Stimulated activated CD4-positive, alpha-beta T cell treated with anti-CD3 and anti-CD28 coated beads, Interleukin-1b, Interleukin-23, amount 100 ng/mL, for 1 hour (primary cell): ENCODE measurements at places on chromosomes 2 and 18.

DNA sequence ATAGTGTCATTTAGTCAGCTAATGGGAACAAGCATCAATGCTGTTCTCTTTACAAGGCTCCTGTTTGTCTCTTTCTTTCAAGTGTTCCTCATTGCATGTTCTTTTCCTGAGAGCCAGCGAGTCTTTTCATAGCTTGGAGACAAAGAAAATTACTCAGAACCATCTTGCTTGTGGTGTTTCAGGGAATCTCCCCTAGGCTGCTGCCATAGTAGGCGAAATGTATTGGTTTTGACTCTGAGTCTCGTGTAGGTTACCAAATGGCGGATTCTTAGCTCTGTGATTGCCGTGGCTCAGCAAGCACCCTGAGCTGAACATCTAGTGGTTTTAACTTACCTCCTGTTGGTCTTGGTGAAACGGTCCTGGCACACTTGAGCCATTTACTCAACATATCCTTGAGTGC lies 68.7 kb downstream of the RHBDD1 start:
- no peak for DNase-seq

GRCh38 chr2:52880872-52881271 lies 886.7 kb upstream of the CHAC2 start:
- DNase-seq = no peak

- no peak for DNase-seq
These were observed 107.1 kb downstream of the AGAP1 start for GRCh38 chr2:235600926-235601325.

GRCh38 chr2:29295845-29296244 lies 180.6 kb downstream of the CLIP4 start:
- no peak for DNase-seq

DNA sequence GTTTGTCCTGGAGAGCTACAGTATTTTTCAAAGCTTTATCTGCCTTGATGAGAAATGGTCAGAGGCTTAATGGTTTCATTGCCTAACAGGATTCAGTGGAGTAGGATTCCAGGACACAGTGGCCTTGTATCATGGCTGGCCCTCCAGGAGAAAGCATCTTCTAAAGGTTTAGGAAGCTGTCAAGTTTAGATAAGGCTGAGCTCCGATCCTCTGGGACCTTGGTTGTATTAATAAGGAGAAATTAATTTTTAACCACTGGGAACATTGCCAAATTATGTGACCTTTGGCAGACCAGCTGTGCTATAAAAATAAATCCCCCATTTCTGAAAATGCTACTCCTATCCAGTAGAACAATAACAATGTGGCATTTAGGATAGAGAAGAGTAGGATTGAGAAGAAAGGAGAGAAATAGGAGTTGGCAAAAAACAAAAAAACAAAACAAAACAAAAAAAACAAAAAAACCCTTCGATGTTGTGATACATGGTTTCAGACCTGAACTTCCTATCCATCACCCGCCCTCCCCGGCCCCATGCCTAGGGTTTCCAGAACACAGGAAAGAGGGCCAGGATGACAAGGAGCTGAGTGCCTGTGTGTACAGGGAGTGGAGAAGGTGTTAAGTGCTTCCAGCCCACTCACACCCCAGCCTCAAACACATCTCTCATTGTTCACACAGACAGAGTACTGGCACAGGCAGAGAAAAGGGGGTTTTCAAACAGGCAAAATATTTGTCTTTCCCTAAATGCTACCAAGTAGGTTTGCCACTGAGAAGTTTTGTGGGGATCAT lies 6.3 kb downstream of the NRP2 start:
- DNase-seq = no peak

DNA sequence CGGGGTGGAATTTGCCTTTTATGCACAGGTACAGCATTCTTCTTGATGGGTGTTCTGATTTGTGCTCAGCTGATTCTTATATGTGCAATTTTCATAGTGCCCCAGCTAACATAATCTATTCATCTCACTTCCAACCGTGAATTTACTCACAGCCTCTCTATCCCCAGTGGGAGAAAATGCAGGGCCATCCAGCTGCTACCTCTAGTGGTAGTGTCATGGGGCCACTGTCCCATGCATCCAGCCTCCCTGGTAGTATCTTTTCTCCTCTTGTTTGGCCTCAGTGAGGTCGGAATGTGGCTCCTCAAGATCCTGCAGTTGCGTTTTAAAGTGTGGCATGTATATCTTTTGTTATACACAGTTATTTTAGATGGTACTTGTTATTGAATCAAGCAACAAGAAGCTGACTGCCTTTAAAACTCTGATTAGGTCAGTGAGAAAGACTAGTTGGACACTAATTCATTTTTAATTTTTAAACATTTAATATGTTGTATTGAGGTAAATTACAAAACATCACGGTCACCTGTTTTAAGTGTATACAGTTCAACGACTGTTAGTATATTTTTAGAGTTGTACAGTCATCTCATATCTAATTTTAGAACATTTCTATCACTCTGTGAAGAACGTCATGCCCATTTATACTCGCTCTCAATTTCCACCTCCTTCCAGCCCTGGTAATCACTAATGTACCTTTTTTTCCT lies 67.9 kb upstream of the TXNDC2 start:
- no peak for DNase-seq

DNA sequence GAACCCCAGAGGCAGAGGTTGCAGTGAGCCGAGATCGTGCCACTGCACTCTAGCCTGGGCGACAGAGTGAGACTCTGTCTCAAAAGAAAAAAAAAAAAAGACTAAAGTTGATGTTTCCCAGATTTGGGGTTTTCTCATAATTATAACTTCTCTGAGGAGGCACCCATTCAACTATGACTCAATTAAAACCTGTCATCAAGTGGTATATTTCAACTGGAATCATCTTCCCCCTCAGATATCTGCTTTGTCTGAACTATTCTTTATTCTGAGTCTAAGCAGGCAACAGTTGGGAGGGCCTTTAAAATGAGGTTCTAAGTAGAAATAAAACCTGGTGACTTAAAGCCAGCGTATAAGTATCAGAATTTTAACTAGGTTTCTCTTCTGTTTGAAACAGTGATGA lies 88.5 kb downstream of the PTRHD1 start:
- DNase-seq = no peak

DNA sequence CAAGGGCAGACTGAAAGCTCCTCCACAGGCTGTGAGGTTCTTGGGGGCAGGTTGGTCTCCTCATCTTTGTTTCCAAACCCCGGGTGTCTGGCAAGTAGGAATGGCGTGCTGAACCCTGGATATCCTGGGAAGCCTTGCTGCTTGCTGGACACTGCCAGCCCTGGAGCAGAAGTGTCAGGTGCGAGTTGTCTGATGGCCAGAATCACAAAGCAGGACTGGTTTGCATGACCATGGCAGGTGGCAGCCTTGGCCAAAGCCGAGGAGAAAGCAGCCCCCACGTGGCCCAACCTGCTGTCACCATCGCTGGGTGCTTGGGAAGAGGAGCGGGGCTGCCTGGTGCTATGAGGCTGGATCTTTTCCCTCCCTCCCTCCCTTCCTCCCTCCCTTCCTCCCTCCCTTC lies 309.5 kb upstream of the HS6ST1 start:
- DNase-seq = no peak

DNA sequence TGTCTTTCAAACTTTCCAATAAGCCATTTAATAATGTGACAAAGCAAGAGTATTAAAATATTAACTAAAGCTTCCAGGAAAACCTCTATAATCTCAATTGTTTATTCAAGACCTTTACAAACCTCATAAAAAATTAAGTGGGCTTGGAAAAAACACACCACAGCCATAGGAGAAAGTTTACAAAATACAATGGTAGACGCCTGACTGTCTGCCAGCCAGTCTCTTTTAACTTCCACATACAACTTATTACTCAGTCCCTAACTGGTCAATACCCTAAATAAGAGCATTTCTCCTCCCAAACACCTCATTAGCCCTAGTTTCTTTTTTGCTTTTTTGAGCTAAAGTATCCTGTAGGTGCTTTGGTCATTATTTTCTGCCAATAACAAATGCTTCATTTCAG lies 247.4 kb upstream of the CYP26B1 start:
- no peak for DNase-seq

DNA sequence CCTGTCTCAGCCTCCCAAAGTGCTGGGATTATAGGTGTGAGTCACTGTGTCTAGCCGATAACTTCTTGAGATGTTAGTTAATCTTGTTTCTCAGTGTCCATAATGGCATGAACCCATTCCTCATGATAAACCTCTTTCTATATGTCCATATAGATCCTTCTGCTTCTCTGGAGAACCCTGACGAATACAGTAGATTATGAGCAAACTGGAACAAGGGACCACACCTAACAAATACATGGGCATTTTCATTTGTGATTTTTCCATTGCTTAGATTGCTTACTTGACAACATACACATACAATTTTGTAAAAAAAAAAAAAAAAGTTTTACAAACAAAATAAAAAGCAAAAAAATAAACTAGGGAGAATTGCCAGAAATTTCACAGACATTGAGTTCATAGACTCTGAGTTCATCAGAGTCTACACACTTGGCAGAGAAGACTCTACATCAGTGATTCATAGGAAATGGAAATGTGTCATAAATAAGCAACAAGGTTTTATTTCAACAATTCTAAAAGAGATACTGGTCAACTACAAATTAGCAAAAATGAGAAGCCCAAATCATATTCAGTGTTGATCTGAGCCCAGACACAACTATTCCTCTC lies 96.7 kb downstream of the GALR1 start:
- no peak for DNase-seq

- no peak for DNase-seq
These were observed 103.0 kb downstream of the CDK15 start for GRCh38 chr2:201909348-201909747.

DNA sequence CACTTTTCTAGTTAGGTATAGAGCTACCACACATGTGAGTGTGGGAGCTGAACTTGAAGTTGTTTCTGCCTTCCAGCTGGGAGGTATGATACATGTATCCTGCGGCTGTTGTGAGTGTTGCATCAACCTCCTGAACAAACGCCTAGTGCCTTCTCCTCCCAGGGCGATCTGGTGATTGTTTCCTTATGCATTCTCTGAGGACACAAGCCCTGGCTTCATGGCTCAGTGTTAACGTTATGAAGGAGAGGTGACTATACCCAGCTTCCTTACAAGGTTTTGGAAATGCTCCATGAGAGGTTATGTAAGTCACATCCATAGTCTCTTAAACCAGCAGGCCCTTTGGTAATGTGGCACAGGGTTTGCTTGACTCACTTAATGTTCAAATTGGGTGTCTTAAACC lies 64.9 kb downstream of the SPRED2 start:
- no peak for DNase-seq
